Immature natural killer cell (primary cell): ENCODE measurements at places on chromosomes 12 and 14.

- peak; percentile 38 for DNase-seq
Measured at GRCh38 chr12:49580572-49581535, 12.9 kb upstream of the MCRS1 start.

GRCh38 chr14:92437729-92438285 is 75.8 kb upstream of the RIN3 start:
- DNase-seq, result no peak

- DNase-seq, result no peak
Measured at GRCh38 chr12:131757111-131757510, 46.2 kb downstream of the SFSWAP start.

GRCh38 chr14:74491956-74492775 is 939 bp downstream of the NPC2 start:
- peak; percentile 14 for DNase-seq

- no peak for DNase-seq
Measured at GRCh38 chr12:63276537-63277365, 125.8 kb upstream of the AVPR1A start.

DNA sequence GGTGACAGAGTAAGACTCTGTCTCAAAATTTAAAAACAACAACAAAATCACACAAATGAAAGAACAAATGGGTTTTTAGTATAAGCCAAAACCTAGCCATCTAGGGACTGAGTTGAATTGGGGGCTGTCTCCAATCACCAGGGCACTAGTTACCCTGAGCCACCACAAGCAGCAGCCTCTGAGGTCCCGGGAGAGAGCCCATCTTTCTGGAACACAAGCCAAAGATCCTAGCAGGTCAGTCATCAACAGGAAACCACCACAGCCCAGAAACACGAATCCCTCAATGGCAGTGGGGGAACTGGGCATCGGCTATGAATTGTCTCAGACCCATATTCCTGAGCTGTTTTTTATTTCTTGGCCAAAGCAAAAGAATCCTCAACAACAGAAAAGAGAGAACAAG is 75.3 kb downstream of the KDM2B start:
- DNase-seq, result no peak

DNA sequence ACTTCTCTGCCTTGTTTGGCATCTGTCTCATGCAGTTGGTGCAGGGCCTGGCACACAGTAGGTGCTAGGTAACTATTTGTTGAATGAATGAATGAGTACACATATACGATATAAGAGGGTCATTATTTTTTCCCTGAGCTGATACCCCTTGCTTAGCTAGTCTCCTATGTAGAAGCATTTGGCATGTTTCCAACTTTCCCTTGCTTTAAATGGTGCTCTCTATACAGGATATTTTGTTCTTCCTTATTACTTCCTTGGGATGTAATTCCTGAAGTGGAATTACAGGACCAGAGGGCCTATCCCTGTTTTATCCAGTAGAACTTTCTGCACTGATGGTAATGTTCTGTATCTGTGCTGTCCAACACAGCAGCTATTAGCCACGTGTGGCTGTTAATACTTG is 250.1 kb upstream of the PWP1 start:
- DNase-seq, result no peak

DNA sequence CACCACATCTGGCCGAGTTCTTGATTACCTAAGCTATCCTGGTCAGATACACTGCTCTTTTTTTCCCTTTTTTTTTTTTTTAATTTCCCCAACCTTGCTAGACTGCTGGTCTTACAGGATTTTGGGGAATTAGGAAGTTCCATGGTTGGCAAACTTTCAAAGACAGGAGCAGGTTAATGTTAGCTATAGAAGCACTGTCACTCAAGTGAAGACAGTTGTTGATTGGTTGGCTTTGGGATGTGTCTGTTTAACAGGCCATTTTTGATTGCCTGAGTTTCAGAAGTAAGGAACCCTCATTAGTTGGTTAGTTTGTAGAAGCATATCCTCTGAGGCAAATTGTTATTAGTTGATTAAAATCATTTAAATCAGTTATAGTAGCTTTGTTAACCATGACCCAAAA is 36.8 kb downstream of the RAP1B start:
- no peak for DNase-seq

DNA sequence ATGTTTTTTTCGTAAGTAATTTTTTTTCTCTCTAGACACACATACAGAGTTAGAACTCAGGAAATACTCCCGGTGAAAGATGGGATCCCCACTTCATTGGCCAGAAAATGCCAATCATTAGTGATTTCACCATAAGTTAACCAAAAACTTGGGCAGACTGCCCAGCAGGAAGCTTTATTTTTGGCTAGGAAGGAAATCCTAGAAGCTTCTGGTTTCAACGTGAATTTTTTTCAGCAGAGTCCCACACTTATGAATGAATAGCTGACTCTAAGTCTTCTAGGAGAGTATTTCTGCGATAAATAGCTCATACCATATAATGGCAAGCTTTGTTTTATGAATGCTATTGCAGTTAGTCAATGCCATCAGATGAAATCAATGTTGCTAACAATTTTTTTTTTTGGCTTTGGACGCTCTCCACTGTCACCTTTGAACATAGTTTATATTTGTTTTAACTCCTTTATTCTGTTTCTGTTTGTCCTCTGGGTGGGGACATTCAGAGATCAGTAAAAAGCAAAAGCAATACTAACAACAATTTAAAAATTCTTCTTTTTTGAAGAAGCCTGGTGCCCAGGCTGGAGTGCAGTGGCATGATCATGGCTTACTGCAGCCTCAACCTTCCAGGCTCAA is 9.5 kb downstream of the PPP1CC start:
- no peak for DNase-seq

DNA sequence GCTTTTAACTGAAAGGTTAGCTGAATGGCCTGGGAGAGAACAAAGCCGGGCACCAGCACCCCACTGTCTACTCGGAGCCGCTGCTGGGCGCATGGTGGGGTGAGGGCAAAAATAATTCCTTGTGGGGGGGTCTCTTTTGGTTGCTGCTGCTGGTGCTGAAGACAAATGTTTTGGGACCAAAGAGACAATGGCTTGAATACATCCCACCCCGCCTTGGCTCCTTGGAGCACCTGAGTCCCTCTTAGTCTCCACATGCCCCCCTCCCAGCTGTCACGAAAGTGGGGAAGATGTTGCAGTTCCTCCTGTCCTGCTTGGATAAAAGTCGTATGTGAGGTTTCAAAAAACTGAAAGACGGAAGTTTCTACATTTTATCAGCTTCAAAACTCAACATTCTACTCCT is 85.0 kb downstream of the PIWIL1 start:
- DNase-seq, result no peak

DNA sequence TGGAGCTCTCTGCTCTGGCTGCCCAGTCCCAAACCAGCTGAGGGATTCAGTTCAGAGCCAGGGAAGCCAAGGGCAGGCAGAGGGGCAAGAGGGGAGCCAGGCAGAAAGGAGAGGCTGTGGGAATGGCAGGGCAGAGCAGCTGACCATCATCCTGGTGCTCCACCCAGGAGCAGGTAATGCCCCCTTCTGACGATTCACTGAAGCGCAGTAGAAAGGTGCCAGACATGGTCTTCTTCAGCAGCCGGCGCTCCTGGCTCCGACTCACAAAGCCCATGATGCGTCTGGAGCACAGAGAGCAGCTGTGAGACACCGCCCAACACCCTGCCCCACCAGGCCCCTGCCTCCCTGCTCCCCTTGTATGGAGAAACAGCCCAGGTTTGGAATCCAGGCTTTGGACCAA is 8.0 kb downstream of the IL23A start:
- DNase-seq, result no peak

- DNase-seq, result no peak
Measured at GRCh38 chr12:55626154-55626553, 10.5 kb upstream of the OR10P1 start.

DNA sequence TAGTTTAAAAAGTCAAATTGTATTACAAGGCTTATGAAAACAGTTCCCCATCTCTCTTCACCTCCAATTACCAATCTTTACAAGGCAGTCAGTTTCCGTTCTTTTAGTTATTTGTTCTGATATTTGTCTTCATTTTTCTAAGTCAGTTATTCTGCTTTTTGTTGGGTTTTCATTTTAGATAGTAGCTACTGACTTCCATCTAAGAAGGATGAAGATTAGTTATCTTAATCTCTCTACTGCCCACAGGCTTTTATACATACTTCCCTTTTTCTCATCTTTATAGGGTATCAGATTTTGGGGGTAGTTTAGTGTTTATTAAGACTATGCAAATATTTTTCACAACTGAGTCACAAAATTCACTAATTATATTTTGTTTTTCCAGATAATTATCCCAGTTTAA is 38.4 kb downstream of the FRS2 start:
- no peak for DNase-seq

DNA sequence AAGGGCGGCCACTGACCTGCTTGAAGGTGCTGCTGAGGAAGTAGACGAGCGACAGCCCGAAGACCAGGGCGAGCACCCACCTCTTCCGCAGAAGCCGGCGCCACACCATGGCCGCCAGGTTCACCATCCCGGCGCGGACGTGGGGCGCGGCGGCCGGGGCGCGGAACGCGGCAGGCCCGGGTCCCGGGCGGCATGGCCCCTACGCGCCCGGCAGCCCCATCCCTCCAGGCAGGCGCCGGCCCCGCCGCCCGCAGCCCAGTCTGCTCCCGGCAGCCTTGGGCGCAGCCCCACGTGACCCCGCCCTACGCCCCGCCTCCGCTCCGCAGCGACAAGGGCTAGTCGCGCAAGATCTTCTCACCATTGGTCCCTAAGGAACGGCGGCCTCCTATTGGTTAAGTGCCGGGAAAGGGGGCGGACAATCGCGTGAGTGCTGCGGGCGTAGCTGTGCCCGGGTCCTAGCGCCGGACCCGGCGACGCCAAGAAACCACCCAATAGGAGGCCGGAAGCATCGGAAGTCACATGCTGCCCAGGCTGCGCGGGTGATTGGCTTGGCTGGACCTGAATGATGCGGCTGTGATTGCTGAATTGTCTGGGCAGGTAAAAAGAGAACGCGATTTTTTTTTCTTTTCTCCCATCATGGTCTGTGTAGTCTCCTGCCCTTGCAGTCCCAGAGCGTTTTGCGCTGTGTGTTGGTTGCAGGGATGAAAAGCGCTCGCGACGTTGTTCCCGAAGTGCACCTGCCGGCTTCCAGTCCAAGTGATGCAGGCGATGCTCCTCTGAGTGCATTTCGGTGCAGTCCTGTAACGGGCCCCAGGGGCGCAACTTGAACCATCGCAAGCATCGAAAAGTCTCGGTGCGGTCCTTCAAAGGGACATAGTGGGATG is at the start of the genes RNFT2 and SPRING1:
RNFT2 (plus strand) TSS at position 542 of the 884 bp plus-strand sequence. CDS start 2,183 bp downstream, outside the sequence.
SPRING1 (minus strand) TSS at position 296 of the 884 bp plus-strand sequence; CDS start at position 127, 169 bp downstream.
- DNase-seq, result peak; percentile 99

DNA sequence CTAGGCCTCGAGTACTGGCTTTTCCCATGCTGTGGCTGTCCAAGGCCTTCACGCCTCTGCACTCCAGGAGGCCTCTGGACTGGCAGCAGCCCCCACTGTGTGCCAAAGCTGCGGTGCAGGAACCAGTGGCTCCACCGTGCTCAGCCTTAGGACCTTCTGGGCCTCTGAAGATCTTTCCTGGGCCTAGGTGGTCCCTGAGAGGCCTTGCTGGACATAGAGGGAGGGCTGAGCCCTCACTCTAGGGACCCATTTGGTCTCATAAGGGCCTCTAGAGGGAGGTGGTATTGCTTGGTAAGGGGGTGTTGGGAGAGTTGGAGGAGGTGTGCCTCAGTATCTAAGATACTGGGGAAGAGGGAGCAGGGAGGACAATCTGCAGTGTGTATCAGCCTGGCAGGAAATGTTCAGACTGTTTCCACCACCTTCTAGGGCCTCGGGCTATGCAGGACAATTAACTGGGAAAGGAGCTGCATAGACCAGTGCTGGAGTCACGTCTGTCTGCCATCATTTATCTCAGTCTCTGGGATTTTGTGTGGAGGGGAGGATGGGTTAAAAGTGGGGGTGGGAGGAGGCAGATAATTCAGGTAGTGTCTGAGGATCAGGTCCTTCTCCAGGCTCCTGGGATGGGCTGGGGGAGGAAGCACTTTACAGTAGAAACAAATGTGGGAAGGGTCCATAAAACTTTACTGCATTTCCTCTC is 2.9 kb downstream of the HOXC5 start:
- DNase-seq, result no peak

- no peak for DNase-seq
Measured at GRCh38 chr12:64900540-64900939, 76.1 kb downstream of the TBC1D30 start.

DNA sequence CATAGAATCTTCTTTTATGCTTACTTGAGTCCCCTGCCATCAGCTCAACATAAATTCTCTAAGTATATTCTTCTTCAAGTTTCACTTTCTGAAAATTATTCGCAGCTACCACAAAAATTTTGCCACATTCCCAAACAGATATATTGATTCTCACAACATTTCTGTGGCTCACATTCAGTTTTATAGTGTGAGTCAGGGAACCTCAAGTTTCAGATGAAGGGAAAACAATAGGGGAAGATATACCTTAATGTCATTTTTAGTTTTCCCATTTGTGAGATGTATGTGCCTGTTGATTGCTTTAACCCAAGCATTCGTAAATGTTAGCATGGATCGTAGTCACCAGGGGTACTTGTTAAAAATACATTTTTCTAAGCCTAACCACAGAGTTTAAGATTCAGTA is 465.8 kb downstream of the CCER1 start:
- DNase-seq, result no peak

- DNase-seq, result no peak
Measured at GRCh38 chr14:50311337-50311971, 575 bp downstream of the L2HGDH start.

DNA sequence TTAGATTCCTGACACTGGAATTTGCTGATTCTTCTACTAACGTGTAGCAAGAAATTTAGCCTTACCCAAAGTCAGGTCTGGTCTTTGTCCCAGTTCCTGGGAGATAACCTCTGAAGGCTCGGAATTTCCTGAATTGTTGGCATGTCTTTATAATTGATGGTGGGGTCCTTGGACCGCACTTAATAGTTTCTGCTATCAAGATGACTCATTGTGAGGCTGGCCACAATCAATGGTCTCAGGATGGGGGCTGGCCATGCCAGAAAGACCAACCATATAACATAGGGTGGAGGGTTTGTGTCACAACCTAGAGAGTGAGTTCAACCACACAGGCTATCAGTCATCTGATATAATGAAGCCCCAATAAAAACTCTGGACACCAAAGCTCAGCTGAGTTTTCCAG is 259.7 kb downstream of the DAD1 start:
- no peak for DNase-seq

GRCh38 chr14:103001226-103001625 is 56.1 kb downstream of the CDC42BPB start:
- DNase-seq, result no peak

- no peak for DNase-seq
Measured at GRCh38 chr12:103442822-103443221, 52.9 kb downstream of the C12orf42 start.

DNA sequence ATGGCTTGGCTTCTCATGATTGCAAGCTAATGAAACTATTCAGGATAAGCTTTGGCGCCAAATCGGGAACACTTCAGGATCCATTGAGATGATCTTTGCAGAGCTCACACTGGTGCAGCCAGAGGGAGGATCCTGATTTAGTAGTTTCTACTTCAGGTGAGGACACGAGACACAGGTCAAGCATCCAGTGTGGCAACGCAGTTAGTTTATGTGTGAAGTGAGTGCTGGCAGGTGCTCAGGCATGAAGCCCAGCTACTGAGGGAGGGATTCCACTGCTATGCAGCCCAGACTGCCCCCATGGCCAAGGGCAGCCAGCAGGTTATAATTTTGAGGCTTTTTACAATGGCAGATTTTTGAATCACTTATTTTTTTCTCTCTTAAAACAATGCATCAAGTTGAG is 113.5 kb upstream of the PCED1B start:
- no peak for DNase-seq
